ENCODE measurements at places on chromosomes 2 and 18.

DNA sequence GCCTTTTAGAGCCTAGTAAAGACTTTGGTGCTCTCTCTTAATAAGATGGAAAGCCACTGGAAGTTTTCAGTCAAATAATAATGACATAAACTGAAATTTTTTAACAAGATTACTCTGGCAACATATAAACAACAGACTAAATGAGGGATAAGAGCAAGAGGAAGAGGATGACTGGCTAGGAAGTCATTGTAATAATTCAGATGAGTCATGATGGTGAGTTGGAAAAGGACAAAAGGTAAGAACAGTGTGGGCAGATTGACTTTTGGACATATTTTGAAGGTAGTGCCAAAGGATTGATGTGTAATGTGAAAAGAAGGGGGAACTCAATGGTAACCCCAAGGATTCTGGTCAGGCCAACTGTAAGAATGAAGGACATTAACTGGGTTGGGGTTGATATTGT lies 310.3 kb downstream of the NOL4 start:
- no peak for DNase-seq

GRCh38 chr2:36839976-36840617 lies 126.2 kb downstream of the STRN start:
- DNase-seq, result no peak

GRCh38 chr18:38575648-38576047 lies 1010.0 kb upstream of the CELF4 start:
- no peak for DNase-seq

DNA sequence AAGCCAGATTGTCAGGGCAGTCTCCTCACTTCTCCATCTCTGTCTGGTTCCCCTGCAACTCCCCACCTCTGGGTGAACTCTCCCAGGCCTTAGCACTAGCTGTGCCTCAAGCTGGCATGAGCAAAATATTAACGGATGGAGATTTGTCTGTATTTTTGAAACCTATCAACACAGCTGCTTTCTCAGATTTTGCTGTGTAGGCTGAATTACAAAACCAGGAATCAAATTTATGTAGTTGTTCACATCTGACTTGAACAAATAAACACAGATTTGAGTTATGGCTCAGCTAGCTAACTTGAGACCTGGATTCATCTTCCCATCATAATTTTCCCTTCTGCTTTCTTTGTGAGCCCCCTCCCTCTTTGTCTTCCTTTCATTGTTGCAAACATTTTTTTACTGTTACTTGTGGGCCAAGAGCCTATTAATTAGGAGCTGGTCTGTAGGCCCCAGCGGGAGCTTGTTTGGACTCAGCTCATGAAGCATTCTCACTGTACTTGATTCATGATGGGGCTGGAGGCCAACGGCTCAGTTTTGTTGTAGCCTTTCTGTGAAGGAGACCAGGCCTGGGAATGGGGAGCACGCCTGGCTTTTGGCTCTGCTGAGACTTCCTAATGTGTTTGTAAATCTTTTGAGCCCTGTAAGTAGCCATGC lies 164.1 kb upstream of the GATA6 start:
- no peak for DNase-seq

DNA sequence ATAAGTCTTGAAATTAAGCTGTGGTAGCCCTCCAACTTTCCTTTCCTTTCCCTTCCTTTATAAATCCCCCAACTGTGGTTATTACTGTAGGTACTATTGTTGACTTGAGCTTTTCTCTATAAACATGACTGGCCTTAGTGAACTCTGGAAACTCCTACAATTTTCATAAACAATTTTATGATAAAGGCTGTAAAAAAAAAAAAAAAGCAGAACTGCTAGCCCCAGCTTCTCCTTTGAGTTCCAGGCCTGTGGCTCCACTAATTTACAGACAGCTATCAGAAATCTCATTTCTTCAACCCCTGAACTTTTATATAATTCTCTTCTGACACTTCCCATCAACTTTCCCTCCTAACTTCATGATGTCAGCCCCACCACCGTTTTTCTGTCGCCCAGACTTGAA lies 174.3 kb downstream of the IKZF2 start:
- DNase-seq, result no peak

GRCh38 chr18:65359479-65359878 lies 391.3 kb upstream of the CDH7 start:
- no peak for DNase-seq

- no peak for DNase-seq
These were observed 8.5 kb upstream of the CTDSP1 start for GRCh38 chr2:218391202-218391601.

- no peak for DNase-seq
These were observed 8.8 kb downstream of the IAH1 start for GRCh38 chr2:9483107-9483506.

DNA sequence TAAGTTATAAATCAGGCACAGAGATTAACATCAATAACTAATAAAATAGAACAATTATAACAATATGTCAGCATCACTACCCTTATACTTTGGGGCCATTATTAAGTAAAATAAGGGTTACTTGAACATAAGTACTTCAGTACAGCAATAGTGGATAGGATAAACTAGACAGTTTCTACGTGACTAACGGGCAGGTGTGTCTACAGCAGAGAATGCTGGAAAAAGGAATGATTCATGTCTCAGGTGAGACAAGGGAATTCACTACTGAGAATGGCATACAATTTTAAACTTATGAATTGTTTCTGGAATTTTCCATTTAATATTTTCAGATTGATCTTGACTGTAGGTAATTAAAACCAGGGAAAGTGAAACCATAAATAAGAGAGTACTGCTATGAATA lies 5.5 kb downstream of the WDR75 start:
- no peak for DNase-seq

DNA sequence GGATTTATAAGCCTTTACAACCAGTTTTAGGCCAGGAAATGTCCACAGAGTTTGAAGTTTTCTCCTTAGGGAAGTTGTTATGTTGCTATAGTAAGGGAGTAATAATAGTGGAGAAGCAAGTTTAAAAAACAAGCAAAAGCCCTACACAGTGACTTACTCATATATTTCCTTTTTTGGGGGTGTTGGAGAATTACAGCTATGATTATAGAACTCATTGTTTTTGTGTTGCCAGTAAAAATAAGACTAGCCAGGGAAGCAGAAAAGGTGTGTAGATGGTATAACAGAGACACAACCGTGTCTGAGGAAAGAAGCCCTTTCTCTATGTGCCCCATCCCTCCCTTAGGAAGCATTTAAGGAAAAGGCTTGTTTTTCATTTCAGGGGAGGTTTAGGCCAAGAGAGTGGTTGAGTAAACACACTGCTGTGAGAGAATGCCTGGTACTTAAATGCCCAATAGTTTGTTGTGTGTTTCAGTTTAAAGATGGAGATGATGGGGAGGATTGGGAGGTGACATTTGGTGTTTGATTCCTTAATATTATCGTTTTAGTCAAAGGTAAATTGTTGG lies 2.3 kb downstream of the VAPA start:
- DNase-seq, result no peak

DNA sequence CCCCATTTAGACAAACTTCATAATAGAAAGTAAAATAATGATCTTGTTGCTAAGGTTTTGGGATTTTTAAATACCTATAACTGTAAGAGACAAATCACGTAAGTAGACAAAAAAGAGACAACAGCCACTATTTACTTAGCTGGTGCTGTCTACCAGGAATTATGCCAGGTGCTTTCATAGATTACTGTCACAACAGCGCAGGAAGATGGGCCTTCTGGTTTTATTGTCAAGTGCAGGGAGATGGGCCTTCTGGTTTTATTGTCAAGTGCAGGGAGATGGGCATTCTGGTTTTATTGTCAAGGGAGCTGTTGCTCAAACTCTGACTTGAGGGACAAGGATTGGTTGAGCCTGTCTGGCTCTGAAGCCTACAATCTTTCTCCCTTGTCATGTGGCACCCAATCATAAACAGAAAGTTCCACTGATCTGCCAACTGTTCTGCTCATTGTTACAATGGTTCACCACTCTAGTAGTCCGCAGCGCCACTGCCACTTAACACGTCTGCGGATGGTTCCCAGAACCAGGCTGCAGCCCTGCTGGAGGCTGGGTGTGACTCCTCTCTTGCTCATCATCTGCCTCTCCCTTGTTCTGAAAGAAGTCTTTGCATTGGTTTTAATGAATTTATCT lies 95.0 kb downstream of the RNF144A start:
- DNase-seq, result no peak

DNA sequence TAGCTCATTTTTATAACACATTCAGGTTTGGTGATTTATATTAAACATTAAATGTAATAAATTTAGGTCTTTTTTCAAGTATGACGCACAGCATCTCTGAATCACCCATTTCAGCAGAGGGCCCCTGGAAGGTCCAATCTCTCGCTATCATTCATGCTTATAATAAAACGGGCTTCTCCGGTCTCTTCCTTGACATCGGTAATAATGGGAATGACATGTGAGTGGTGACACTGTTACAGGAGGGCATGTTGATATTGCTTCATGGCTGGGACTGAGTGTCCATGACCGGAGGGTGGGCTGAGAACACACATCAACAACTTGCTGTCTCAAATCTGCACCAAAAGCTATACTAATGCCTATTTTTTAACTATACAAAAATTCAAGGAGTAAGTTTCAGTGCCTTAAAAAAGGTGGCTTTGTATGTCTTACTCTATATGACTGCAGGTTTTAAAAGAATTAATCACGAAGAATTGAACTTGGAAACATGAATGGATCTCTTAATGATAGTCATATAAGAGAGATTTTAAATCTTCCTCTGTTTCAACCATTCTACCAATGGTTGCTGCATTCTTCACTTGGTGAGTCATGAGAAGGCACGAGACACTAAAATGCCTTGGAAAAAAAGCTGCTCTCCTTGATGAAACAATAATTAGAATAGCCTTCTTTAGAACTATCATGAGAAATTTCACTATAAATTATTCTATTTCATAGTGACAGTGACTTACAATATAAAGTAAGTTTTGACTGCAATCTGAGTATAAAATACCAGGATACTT lies 101.9 kb upstream of the NRP2 start:
- no peak for DNase-seq

- no peak for DNase-seq
These were observed 87.2 kb downstream of the SOWAHC start for GRCh38 chr2:109701362-109701761.

GRCh38 chr2:179438654-179439053 lies 174.0 kb upstream of the SESTD1 start:
- no peak for DNase-seq

DNA sequence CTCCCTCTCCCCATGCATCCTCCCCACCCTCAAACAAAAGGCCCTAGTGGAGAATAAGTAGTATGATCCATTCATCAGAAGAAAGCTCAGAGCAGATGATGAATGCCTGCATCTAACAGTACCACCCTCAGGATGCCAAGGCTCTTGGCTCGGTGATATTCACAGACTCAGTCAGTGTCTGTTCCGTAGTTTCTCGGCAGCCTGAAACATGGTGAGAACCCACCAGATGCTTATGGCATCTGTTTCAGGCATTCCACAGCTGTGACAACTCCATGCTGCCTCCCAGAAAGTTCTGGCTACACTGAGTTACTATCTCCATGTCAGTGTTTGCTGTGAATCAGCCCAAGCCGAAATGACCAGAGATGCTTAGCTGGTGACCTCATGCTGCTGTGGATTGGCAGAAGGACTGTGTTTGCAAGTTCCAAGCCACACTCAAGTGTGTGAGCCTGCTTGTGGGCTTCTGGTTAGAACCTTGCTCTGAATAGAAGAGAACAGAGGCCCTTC lies 83.9 kb downstream of the WDSUB1 start:
- DNase-seq, result peak; percentile 72

DNA sequence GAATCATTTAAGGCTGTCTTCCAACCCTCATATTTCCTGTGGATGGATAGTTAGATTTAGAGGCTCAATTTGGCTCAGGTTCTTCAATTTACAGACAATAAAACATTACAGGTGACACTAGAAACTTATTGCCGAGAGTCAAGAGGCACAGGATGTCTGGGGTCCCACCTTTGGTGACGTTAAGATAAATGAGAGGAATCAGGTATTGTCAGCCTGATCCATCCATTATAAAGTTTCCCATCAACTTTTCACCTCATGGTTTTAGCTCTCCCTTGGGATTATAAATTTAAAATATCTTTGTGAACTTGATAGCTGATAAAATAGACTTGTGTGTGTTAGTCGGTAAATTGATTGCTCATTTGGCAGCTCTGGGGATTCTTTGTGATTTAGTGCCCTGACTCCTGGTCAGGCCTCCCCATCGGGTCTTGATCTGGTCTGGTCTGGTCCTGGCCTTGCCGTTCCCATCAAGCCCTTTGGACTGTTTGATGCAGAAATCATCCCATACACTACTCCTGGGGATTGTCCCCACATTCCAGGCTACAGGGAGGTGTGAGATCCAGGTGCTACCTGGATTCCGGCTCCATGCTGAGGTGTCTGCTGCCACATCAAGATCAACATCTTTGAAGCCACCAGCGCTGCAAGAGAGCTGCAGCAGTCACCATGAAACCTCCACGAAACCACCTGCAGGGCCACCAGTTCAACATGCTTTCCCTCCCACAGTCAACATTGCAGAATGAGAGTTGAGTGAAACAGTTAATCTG lies 130.9 kb downstream of the SH3BP4 start:
- no peak for DNase-seq

- DNase-seq, result no peak
These were observed 1075.2 kb upstream of the NRXN1 start for GRCh38 chr2:52107124-52107523.

GRCh38 chr2:77513191-77513590 lies 9.0 kb downstream of the LRRTM4 start:
- DNase-seq, result no peak

GRCh38 chr2:40358783-40359182 lies 93.1 kb downstream of the SLC8A1 start:
- DNase-seq, result no peak

- DNase-seq, result no peak
These were observed 8.9 kb downstream of the PSD4 start for GRCh38 chr2:113182471-113183260.

DNA sequence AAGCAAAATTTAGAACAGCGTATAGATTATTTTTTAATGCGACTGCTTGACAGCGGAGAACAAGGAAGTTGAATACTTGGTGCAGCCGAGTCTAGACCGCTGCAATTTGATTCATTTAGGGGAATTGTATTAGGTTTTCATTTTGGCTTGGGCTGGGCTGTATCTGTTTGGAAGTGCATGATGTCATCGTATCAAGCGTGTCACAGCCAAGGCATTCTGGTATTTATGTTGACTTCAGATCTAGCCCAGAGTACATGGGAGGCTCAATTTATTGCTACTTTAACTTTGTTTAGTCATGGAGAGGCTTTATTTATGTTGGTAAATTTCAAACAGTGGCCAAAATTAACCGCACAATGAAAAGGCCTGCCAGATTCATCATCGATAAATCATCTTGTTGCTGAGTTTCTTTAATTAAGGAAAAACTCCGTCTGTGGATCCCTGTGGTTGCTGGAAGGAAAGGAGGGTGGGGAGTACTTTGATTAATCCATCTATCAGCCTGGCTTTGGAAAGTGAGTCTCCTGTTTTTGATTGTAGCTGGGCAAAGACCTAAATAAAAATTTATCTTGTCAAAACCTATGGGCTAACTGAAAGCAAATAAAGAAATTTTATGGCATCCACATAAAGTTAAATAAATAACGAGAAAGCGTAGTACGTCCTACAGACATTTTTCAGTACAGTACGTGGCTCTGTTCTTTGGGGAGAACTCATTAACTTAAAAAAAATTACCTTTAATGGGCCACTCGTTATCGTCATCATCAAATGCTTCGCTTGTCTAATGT lies 230.4 kb upstream of the SPRED2 start:
- no peak for DNase-seq

GRCh38 chr2:79511320-79511951 lies 1.4 kb upstream of the CTNNA2 start:
- DNase-seq, result no peak
